Stimulated activated CD4-positive, alpha-beta T cell treated with anti-CD3 and anti-CD28 coated beads, TNF-alpha, amount 100 ng/mL, for 1 hour (primary cell): ENCODE measurements at places on chromosomes 2 and 18.

DNA sequence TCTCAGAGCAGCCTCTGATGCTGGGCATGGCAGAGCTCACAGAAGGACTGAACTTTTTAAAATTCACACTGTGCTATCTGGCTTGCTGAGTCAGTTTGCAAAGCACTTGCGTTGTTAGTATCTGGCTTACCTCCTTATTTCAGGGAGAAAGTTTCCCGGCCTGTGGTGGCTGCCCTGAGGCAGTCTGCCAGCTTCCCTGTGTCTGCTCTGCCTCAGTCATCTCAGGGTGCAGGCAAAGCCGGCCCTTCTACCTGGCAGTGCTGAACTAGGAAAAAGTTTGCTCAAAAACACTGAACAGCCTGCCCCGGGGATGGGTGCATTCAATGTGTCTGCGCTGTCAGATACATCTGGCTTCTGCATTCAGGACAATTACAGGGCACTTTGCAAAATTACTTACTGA is 90.2 kb upstream of the UXS1 start:
- no peak for DNase-seq

- no peak for DNase-seq
Measured at GRCh38 chr2:44767691-44768090, 173.8 kb upstream of the SIX3 start.

DNA sequence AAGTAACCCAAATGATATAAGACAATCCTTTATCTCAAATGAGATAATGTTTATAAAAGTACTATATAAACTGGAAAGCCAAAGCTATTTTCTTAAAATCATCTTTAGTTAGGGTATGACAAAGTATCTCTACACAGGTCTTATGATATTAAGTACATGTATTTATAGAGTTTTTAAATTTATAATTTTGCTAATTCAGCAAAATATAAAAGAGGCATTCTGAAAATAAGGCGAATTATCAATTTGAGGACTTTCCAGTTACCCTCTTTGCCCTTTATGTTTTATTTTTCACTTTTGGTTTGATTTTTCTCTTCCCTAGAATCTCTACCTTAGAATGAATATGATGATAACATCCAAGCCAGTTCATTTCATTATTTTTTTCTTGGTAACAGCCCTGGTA is 115.2 kb downstream of the ZNF521 start:
- no peak for DNase-seq

GRCh38 chr2:60567919-60568768 is 14.7 kb upstream of the BCL11A start:
- DNase-seq, result no peak

GRCh38 chr2:135386993-135387392 is 144.0 kb downstream of the ZRANB3 start:
- no peak for DNase-seq

GRCh38 chr2:9060819-9061218 is 57.3 kb upstream of the MBOAT2 start:
- DNase-seq, result no peak

GRCh38 chr18:59268127-59268720 is 5.0 kb downstream of the RAX start:
- no peak for DNase-seq

- DNase-seq, result no peak
Measured at GRCh38 chr2:18549083-18549482, 11.4 kb downstream of the RDH14 start.

DNA sequence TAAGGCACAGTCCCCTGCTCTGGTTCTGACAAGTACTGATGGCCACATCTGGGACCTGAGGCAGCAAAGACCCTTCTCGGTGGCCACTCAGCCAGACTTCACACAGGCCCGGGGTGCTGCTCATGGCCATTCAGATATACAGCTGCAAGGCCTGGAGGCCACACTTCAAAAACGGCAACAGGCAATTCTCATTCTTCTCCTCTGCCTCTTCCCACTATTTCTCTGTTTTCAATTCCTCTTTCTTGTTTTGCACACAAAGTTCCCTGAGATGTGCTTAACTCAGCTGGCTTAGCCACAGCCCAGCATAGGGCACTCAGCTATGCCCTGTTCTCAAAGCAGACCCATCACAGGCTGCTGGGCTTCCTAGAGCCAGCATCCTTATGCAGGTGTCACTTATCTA is 29.9 kb downstream of the PTPN18 start:
- DNase-seq, result no peak

- DNase-seq, result no peak
Measured at GRCh38 chr2:170814533-170815230, 2.0 kb upstream of the GAD1 start.

- no peak for DNase-seq
Measured at GRCh38 chr2:159201360-159202063, 85.0 kb downstream of the WDSUB1 start.

GRCh38 chr2:95301876-95302641 is 4.9 kb downstream of the KCNIP3 start:
- DNase-seq, result no peak

DNA sequence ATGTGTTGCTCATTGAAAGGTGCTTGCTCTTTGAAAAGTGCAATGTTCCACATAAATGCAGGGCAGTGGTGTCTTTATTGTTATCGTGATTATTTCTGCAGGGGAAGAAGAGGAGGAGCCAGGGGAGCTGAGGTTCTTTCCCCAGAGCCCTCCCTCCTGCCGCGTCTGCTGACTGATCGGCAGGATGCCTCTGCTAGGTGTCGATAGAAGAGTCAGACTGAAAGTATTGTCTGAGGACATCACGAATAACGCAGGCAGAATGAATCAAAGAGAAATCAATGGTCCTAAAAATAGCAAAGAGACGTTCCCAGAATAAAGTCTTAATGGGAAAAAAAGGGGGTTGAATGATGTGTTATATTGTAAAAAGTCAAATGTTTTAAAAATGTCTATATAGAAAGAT is 47.4 kb upstream of the SIX3 start:
- DNase-seq, result no peak

- DNase-seq, result no peak
Measured at GRCh38 chr2:234307322-234307961, 189.4 kb downstream of the ARL4C start.

DNA sequence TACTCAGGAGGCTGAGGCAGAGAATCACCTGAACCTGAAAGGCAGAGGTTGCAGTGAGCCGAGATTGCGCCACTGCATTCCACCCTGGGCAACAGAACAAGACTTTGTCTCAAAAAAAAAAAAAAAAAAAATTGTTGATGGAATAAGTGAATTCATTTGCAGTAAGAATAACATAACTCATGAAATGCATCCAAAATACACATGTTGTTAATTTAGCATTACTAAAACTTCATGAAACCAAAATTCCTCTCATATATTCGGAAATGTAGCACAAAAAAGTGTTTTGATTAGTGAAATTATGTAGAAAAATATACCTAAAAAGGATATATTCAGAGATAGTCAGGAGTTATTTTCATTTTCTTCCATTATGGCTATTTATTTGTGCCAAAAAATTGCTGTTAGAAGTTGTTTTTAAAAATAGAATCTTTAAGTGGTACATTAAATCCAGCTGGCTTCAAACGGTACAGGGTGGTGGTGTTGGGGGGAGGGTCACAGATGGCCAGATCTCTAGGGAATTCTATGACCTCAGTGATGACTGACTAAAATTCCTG is 78.2 kb upstream of the UGP2 start:
- DNase-seq, result no peak

DNA sequence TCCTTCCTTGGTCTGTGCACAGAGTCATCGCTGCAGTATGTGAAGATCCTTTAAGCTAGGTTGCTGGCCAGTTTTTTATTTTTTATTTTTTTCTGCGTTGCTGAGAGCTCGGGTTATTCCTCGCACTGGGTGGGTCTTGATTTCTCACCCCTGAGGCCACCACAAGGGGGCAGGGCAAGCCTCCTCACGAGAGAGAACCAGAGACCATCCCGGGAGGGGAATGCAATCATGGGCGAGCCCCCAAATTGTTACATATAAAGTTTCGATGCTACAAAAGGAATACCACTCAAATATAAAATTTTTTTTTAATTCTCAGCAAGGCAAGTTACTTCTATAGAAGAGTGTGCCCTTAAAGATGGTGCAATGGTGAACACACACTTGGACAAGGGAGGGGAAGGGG is 24.9 kb downstream of the HTR2B start:
- no peak for DNase-seq

DNA sequence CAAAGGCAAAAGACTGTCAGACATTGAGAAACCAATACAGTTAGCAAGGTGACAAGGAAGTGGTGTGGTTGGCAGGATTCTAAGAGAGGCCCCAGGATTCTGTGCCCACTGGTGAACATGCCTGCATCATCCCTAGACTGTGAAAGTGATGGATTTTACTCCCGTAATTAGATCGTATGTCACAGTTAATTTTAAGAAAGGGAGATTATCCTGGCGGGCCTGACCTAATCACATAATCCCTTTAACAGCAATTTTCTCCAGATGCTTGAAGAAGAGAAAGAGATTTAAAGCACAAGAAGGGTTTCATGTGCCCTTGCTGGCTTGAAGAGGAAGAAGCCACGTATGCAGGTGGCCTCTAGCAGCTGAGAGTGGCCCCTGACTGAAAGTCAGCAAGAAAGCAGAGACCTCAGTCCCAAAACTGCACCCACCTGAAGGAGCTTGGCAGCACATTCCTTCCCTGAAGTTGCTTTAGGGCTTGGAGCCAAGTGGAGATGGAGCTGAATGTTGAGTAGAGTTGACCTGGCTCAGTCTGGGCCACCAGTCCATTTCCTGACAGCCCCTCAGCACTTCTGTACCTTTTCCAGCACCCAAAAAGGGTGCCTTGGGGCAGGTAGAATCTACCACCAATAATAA is 49.1 kb downstream of the GTF3C3 start:
- DNase-seq, result no peak

DNA sequence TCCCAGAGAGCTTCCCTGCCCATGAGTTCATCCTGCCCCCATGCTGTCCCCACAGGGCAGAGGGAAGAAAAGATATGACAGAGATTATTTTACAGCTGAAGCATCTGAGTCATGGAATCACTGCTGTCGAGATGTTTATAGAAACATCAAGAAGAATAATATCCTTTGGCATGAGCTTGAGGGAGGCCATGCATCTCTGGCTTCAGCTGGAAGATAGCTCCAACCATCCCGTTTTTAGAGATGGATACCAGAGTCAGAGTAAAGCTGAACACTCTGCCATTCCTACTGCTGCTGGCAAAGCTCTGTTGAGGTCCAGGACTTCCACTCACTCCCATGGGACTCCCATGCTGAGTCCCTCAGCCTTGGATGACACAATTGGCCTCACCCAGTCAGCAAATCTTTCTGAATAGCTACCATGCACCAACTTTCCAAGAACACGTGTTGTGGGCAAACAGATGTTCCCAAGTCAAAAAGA is 167.8 kb downstream of the TTC32 start:
- no peak for DNase-seq

GRCh38 chr2:209305746-209306196 is 118.1 kb upstream of the MAP2 start:
- DNase-seq, result no peak

GRCh38 chr2:240405133-240405532 is 30.3 kb upstream of the GPC1 start:
- no peak for DNase-seq

- no peak for DNase-seq
Measured at GRCh38 chr2:141701618-141702017, 429.2 kb downstream of the LRP1B start.

DNA sequence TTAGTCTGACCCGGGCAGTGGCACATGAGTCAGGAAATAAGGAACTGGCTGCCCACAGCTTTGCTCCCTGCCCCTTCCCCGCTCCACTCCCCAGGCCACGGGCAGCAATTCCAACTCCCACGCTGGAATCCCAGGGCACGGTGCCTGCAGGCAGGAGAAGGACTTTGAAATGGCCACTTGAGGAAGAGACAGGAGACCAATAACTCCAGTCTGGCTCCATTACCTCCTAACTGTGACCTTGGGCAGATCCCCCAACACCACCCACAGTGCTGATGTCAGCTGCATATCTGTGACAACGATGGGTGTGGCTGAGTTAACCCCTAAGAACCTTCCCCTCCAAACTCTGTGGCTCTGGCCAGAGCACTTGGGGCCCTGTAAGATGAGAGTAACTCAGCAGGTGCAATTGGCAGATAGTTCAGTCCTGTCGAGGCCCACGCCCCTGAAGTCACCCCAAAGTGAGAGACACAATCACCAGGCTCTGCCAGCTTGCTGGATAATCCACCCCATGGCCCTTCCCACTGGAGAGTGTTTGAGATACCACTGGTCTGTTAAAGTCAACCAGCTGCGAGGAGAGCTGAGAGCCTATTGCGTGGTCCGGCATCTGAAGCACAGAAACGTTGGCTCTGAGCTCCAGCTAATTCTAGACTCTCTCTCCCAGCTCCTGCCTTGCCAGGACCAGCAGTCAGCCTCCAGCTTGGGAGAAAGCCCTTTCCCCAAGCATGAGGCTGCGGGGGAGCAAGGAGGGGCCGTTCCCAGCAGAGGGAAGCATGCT is 175.2 kb downstream of the TNS1 start:
- no peak for DNase-seq

DNA sequence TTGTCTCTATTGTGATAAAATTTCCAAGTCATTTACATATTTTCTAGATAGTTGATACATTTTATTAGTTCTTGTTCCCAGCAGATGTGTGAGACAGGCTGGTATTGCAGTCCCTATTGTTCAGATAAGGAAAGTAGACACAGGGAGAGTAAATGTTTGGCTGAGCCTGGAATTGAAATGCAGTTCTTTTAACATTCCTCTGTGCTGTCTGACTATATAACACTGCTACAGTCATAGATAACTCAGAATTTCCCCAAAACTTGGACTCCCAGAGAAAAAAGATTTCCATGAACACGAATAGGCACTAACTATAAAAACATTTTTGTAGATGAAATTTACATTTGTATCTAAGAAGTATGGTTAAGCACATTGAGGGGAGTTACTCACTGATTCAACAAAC is 71.4 kb downstream of the PLCL1 start:
- no peak for DNase-seq

GRCh38 chr2:119304847-119305246 is 61.8 kb downstream of the C2orf76 start:
- no peak for DNase-seq

DNA sequence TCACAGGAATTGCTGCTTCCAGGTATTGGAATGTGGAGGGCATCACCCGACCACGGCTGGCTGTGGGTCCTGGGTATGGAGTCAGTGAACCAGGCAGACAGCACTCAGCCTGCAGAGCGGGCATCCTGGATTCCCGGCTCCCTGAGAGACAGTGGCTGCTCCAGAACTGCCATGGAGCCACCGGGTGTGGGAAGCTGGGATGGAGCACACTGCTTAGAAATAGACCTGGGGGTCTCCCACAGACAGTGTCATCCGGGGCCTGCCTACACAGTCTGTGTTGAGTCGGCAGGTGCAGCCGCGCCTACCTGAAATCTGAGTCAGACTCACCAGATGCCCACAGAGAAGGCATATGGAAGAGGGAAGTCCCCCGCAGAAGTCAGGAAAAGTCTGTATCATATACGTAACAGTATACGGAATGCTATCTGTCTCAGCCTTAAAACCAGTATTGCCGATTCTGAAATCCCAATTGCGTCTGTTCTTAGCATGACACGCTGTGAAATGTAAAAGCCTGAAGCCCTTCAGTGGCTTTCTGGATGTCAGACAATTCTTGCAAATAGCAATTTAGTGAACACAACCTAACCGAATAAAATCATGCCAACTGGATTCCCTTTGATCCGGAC is 509.7 kb upstream of the MYT1L start:
- no peak for DNase-seq

GRCh38 chr2:44104855-44105271 is 63.8 kb upstream of the PPM1B start:
- no peak for DNase-seq

GRCh38 chr18:9400197-9400596 is 65.6 kb downstream of the TWSG1 start:
- DNase-seq, result no peak
